ENCODE measurements at places on chromosomes 2 and 18. TPM values are rescaled to one million over a fixed set of nuclear protein-coding genes. Genes with fewer than 3 reads are reported as not detected.

CHRND gene
- not detected for total RNA-seq

UPP2 gene
- total RNA-seq = not detected

SERPINB4 gene
- total RNA-seq = not detected

GULP1 gene
- 4.6 TPM for total RNA-seq

EML6 gene
- 0.59 TPM for total RNA-seq

CD207 gene
- total RNA-seq = not detected

STARD6 gene
- total RNA-seq = not detected

ANKRD62 gene
- not detected for total RNA-seq

EDAR gene
- not detected for total RNA-seq

FAM228B gene
- total RNA-seq = 27.3 TPM

BZW1 gene
- total RNA-seq = 71.2 TPM

FTCDNL1 gene
- total RNA-seq = 2.0 TPM

STK17B gene
- total RNA-seq = 7.2 TPM

KHK gene
- total RNA-seq = 4.0 TPM

ZDBF2 gene
- 6.6 TPM for total RNA-seq

PRKAG3 gene
- total RNA-seq = 0.12 TPM

CLHC1 gene
- 9.4 TPM for total RNA-seq

CHST9 gene
- 7.0 TPM for total RNA-seq

GAREM2 gene
- 3.6 TPM for total RNA-seq

UNC80 gene
- total RNA-seq = not detected

NYAP2 gene
- not detected for total RNA-seq

MYO1B gene
- 16.0 TPM for total RNA-seq

ZNF521 gene
- 28.8 TPM for total RNA-seq

CHRNG gene
- not detected for total RNA-seq

OTOS gene
- not detected for total RNA-seq

AGPS gene
- total RNA-seq = 33.4 TPM

EN1 gene
- not detected for total RNA-seq

LCT gene
- not detected for total RNA-seq
